ENCODE measurements at places on chromosomes 13 and 19. TPM values are rescaled to one million over a fixed set of nuclear protein-coding genes. Genes with fewer than 3 reads are reported as not detected.

DNA sequence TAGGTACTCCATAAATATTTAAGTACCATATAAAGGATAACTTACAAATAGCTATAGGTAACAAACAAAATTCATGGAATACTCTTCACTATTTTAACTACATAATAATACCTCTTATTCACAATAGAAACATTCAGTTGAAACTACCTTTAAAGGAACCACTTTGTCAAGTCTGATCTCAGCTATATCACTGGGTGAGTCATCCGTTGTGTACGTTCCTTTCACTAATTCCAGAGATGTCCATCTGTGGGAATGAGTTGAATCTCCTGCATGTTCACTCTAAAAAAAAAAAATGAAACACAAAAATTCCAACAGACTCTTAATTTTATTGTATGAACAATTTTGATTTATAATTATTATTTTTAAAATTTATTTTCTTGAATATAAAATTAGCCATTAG, 149.4 kb upstream of the FBXL3 start:
- DNase-seq = no peak

DNA sequence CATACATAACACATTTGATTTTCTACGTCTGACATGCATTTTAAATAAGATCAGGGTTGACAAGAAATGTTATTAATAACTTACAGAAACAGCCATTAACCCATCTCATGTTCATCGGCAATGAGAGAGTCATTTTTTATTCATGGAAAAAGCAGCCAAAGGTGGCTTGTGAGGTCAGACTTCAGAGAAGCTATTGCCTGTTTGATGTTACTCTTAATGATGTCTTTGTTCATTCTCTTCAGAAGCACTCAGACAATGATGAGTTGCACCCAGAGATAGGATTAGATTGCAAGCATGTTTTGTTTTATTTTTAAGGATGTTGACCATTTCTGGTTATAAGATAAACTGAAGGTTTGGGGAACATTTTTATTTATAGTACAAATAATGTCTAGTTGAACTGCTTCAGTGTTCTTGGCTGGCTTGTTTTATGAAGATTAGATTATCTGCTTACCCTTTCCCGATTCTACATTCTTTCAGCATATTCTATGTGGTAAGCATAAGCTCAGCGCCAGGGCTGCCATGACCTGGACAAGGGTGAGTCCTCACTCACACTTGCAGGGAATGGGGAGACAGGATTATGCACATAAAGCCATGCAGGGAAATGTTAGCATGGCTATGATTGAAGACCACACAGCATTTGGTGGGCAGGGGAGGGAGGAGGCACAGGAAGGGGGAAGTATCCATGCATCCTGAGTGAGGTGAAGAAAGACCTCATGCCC, 288.1 kb downstream of the MTUS2 start:
- no peak for DNase-seq

GRCh38 chr13:99230991-99231390, 27.2 kb downstream of the GPR18 start:
- no peak for DNase-seq

DNA sequence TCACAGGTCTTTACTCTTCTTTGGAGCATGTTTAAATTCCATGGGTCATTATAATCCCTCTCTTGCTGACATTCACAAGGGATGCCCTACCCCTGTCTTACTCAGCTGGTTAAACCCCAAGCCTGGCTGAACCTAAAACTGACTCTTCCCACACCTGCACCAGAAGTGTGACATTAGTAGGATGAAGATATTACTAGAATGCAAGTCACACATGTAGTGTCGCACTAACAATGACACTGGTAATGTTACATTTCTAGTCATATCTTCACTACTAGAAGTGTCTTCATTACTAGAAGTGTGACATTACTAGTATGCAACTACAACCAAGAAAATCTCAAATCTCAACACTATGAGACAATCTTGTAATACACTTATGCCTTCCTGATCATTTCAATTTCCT, 14.2 kb downstream of the ZAR1L start:
- DNase-seq = no peak

DNA sequence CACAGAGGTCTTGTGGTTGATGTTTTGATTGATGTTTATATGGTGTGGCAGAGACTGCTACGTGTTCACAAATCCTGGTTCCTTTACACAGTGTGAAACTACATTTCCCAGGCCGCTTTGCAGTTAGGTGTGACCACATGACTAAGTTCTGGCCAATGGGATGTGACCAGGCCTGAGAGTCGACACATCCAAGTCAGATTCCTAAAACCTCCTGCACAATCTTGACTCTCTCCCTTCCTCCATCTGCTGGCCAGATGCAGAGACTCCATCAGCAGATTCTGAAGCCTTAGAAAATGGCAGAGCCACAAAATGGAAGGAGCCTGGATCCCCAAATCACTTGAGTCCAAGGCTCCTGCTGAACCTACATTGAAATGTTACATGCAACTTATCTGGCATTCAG, 12.6 kb downstream of the CD37 start:
- DNase-seq = no peak

DNA sequence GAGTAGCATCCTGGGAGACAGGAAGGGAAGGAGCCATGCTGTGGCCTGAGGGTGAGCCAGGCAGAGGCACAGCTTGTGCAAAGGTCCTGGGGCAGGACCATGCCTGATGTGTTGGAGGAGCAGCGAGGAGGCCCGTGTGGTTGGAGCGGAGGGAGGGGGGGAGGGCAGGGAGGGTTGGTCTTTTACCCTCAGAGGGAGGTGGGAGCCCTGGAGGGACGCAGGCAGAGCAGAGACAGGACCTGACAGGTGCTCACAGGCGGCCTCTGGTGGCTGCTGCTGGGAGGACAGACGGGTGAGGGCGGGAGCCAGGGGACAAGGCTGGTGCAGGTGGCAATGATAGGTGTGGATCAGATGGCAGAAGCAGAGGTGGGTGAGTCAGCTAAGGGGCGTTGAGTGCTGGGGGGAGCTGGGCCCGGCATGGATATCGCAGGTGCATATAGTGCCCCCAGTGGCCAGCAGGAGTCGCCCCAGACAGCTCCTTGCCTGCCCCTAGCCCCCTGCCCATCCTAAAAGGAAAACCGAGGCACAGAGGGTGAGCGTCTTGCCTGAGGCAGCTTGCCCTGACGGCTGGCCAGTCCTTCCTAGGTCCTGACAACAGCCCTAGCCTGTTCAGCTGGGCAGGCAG, 9.8 kb upstream of the GNA15 start:
- peak; percentile 72 for DNase-seq

DNA sequence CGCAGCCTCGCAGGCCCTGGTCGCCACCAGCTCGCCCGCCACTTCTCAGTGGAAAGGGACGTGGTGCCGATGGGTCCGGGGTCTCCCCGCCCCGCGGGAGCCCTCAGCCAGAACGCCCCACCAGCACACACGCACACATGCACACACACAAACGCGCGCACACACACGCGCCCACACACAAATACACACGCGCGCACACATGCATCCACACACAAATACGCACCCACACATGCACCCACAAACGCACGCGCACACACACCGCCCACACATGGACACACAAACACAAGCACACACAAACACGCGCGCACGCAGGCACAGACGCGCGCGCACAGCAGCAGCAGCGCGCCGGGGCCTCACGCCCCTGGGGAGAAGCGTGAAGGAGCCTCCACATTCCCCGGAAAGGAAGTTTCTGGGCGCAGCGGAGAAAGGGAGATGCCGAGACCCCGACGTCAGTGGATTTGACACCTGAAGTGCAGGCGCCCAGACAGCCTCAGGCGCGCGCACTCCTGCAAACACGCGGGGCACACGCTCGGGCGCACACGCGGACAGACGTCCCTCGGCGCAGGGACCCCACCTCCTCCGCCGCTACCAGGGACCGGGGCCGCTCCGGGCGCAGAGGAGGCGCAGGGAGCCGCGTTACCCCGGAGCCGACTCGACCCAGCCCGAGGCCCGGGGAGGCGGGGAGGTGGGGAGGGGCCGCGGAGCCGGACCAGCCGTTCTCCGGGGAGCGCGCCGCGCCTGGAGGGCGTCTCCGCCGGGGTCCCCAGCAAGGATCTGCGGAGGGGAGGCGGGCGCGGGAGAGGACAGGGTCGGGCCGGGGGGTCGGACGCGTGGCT, 622 bp downstream of the RASA3 start:
- no peak for DNase-seq

Gene NLRP4
- total RNA-seq = not detected
